Stimulated activated CD4-positive, alpha-beta T cell treated with anti-CD3 and anti-CD28 coated beads, Interleukin-12 subunit alpha, Interleukin-12 subunit beta, amount 100 ng/mL, for 48 hours (primary cell): ENCODE measurements at places on chromosomes 7 and 10.

- DNase-seq = no peak
These were observed 2.0 kb upstream of the WBP1L start for GRCh38 chr10:102741726-102742237.

GRCh38 chr7:64775289-64775688 lies 18.9 kb upstream of the ZNF138 start:
- DNase-seq = no peak

DNA sequence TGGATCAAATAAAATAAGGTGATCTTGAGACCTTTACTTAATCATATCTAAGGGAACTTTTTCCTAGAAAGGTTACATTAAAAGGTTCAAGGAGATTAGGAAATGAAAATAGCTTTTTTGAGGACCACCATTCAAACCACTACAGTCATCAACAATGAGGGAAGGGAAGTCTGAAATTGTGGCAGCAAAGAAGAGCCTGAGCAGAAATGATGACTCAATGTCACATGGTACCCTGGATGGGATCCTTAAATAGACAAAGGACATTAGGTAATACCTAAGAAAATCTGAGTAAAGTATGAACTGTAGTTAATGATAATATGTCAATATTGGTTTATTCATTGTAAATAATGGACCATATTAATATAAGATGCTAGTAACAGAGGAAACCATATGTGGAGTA lies 236.0 kb downstream of the SEMA3D start:
- no peak for DNase-seq

DNA sequence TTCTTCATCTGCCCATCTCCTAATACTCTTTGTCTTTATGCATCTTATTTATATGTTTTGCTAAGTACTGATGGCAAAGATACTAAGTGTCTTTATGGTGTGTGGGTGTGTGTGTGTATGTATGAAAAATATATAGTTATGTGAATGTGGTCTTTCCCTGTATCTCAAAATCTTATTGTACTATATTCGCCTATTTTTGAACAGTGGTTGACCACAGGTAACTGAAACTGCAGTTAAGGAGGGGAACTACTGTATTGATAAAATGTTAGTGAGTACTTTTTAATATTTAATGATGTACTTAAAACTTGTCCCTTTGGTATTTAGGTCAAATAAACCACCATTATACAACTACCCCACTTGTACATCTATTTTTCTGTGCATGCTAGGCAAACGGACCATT lies 85.9 kb downstream of the ADD3 start:
- no peak for DNase-seq

DNA sequence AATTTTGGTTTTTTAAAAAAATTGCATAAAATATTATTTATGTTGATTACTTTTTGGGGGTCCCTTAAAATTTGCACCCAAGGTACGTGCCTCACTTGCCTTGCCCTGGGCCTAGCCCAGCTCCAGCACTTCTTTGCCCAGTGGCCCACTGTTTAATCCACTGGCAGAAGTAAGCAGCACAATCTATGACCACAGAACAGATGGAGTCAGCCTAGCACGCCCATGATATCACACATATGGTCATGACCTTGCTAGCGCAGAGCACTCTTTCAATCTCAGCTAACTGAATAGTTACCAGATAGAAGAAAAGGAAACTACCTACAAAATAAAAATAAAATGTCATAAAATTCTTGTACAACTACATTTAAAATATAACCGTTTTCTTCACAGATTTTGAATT lies 5.6 kb downstream of the OGA start:
- no peak for DNase-seq
